ENCODE measurements at places on chromosomes 7 and 10.

- no peak for DNase-seq
Observed at GRCh38 chr7:127189886-127190285, 62.9 kb downstream of the GRM8 start.

DNA sequence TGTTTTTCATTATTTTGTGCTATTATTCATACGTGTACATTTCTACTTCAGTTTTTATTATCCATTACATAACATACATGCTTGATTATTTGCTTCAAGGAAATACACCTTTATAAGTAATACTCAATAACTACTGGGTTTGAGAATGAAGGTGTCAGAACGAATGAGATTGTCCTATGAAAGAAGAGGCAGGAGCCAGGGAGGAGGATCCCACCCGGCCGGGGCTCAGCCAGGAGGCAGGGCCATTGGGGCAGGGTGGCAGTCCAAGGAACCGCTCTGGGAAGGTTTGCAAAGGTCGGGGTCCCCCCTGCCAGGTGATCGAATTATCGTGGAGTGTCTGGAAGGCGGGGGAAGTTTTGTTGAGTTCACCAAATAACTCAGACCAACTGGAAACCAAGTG lies 9.1 kb downstream of the TRIM56 start:
- DNase-seq, result no peak

- DNase-seq, result peak; percentile 45
Observed at GRCh38 chr10:105974803-105975456, 1189.6 kb downstream of the SORCS1 start.

DNA sequence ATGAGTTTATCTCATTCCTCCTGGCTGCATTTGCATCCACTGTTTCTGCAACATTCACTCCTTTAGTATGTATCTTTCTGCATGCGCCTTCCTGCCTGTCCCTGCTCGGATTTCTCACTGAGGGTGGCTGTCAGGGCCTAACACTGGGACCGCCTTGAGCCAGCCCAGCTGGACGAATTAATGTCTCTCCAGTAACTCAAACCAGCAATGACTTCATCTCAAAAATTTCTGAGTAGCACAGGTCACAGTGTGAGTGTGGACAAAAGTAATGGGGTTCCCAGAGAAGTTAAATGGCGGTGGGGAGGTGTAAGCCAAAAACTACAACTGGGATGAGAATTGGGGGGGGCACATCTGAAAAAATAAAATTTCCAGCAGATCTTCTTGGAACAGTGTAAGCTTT lies 444.0 kb upstream of the MGMT start:
- peak; percentile 32 for DNase-seq

- DNase-seq, result no peak
Observed at GRCh38 chr7:2542011-2542915, 13.1 kb downstream of the BRAT1 start.

GRCh38 chr7:45586542-45587520 lies 12.7 kb downstream of the ADCY1 start:
- no peak for DNase-seq

- no peak for DNase-seq
Observed at GRCh38 chr7:7639847-7640220, 718 bp upstream of the UMAD1 start.

DNA sequence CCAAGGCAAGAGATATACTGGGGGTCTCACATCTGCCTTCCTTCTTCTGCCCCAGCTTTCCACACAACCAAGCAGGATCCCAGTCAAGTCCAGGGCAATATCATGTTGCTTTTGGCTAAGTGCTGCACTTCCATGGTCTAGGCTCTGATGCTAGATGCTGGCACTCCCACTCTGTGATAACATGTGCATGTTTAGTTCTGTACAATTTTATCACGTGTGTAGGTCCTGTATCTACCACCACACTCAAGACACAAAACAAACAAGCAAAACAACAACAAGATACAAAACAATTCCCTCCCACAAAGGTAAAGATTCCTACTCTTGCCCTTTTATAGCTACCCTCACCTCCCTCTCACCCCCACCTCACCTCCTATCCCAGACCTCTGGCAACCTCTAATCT lies 105.6 kb upstream of the HABP2 start:
- DNase-seq, result no peak

GRCh38 chr10:124348801-124349200 lies 69.9 kb downstream of the OAT start:
- no peak for DNase-seq

- no peak for DNase-seq
Observed at GRCh38 chr10:132925071-132925561, 17.3 kb downstream of the CFAP46 start.

- DNase-seq, result no peak
Observed at GRCh38 chr10:71427246-71427645, 30.5 kb downstream of the CDH23 start.

DNA sequence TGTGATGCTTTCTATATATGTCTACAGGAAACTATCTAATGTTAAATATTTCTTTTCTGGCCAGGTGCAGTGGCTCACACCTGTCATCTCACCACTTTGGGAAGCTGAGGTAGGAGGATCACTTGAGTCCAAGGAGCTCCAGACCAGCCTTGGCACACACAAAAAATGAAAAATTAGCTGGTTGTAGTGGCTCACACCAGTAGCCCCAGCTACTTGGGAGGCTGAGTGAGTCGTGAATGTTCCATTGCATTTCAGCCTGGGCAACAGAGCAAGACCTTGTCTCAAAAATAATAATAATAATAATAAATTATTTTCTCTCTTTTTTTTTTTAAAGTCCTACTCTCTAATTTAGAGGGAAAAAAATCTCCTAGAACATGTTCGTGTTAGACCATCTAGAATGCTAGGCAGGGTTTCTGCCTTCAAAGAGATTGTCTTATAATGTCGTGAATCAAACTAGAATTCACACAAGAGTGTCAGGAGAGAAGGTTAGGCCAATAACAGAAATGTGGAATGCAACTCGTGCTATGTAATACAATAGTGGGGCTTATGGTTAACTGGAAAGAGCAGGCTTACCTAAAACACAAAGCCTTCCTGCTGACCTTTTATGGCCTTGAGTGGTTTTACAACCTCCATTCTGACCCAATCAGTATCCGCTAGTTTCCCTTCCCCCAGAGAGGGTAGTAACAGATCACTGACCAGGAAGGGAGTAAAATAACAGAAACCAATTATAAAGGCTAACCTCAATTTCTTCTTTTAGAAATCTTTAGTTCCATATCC lies 46.3 kb downstream of the MYOF start:
- DNase-seq, result peak; percentile 67

GRCh38 chr10:26090762-26091161 lies 125.8 kb upstream of the GAD2 start:
- DNase-seq, result no peak

DNA sequence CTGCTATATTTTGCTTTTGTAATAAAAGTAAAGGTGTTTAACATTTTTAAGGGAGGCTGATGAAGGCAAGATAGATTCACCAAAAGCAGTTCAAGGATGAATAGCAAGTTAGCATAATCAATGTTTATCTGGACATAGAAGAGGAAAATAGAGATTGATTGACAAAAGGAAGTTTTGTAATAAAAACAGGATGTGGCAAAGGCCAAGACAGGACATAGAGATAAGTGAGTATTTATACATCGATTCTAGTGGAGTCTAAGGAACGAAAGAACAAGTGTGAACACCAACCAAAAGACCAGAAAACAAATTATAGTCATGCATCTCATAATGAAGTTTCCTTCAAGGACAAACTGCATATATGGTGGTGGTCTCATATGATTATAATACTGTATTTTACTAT lies 123.8 kb downstream of the CCDC71L start:
- no peak for DNase-seq

DNA sequence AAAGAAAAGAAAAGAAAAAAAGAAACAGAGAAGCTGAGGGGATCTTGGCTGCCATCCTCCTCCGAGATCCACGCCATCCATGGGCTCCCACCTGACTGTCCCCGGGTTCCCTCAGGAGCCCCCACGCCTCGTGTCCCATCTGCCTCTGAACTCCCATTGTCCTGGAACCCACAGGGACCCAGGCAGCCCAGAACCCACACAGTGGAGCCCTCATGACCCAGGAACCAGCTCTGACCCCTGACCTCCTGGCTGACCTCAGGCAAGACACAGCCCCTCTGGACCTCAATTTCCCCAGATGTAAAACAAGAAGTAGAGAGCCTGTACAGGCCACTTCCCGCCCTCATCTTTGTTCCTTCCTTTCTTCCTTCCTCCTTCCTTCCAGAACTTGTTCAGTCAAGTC lies 40.4 kb downstream of the RASGEF1A start:
- DNase-seq, result no peak

GRCh38 chr7:17354473-17354872 lies 56.0 kb downstream of the AHR start:
- DNase-seq, result no peak

DNA sequence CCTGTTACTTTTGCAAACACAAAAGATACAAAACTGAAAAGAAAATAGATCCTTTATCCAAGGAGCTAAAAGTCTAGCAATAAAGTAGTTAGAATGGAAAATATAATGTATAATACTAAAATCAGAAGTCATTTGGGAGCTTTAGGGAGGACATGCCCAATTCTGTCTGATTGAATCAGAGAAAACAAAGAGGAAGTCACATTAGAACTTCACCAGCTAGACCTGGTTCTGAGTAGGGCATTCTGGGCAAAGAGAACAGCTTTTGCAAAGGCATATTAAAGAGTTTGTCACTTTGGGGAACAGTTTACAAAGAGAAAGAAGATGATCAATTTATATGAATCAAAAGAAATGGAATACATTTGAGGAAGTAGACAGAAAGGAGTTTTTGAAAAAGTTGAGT lies 107.0 kb upstream of the PRSS1 start:
- no peak for DNase-seq

GRCh38 chr7:105655067-105655466 lies 73.8 kb upstream of the EFCAB10 start:
- DNase-seq, result peak; percentile 53

DNA sequence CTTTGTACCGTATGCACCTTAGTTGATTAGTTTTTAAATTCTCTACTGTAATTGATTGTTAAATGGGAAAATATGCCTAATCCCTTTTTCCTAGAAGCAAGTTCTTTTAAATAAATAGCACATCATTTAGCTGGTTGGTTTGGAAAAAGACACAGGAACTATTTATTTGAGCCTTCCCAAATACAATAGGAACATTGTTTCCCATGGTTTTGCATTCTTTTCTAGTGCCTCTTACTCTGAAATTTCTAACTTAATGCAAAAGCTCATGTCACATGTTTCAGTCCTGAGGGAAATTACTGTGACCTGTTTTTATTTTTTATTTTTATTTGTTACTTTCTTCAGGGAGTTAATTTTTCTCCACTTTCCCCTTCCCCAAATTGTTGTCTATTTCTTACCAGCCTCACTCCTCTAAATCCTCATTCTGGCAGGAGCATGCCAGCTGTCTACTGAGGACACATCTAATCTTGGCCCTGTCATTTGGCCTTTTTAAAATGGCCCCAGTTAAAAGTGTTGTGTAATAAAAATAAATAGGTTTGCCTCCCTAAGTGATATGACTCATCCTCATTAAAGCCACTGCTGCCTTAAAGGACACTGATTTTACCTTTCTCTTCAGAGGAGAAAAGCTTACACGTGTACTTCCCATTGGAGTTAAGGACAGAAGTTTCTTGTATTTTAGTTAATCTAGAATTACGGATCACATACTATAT lies 94.5 kb downstream of the PPP1R3A start:
- no peak for DNase-seq

DNA sequence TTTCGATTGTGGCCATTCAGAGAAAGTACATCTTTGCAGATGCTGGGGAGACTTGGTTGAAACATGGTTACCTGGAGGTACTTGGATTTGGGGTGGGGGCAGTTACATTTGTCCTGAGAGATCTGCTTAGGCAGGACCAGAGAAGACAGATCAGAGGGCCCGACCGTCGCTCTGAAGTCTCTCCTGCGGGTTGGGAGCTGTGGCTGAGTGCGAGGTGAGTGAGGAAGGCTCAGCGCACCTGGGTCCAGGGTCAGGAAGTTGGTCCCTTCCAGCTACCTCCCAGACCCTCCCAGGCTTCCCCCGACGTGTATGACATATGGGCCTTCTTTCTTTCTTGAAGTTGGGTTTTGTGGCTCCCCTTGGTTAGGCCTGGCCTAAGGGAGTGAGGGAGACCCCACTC lies 56.3 kb downstream of the LHPP start:
- no peak for DNase-seq

DNA sequence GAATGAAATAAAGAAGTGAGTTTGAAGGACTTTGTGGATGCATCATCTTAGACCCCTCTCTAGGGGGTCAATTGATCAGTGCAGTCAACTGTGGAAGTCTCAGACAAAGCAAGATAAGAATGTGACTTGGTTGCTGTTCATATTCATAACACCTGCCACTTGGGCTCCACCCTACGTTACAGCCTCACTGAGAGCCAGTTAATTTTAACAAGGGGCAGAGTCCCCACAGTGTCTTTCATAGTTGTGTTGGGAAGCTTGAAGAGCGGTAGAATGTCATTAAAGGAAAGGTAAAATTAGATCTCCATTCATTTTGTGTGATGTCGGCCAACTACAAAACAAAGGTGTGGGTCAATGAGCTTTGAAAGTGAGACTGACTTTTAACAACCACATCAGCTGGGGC lies 442.1 kb upstream of the C7orf33 start:
- DNase-seq, result no peak

DNA sequence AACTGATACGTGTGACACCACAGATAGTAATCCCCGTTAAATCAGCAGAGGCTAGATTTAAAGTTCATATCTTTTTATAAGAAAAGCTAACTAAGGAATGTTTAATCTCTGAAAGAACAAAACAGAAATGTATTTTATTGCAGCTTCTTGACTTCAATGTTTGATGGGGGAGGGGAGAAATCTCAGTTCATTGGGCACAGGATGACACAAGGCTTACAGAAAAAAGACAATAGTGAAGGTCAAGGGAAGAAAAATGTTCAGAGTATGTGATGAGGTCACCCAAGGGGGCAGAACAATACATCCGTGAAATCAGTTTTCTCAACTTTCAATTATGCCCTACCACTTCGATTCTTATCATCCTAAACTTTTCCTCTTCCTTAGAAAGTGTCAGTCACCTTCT lies 102.9 kb downstream of the ELAPOR2 start:
- no peak for DNase-seq

DNA sequence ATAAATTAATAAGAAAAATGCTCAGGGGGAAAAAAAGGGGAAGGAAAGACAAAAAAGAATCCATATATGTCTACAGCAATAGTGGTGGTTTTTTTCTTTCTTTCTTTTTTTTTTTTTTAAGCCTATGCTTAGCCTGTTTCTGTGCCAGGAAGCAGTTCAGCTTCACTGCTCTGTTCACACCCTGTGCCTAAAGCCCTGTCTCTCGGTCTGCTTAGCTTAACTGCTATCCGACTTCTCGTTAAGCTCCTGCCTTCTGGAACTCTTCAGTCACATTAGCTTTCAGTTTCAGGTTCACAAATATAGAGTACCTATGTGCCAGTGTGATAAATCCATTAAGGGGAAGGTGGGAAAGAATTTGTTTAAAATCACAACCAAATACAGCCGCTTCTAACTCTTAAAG lies 26.5 kb upstream of the NRG3 start:
- no peak for DNase-seq

DNA sequence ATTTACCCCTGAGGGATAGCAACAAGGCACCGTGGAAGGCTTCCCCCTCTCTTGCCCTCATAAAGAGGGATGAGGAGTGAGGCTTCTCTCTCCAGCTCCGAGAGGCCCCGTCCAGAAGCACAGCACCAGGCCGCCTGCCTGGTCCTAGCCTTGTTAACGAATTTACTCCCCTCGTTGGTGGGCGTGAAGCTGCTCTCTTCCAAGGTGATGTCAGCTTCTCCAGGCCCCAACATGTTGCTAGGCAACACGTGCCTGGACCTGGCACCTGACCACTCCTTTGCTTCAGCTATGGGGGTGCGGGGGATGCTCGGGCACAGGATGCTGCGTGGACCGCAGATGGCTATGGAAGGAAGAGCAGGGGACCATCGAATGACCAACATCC lies 135.2 kb upstream of the MGMT start:
- no peak for DNase-seq
